ENCODE measurements at places on chromosomes 16 and 17.

- DNase-seq = no peak
Measured at GRCh38 chr16:22217890-22218730, 12.0 kb downstream of the EEF2K start.

- no peak for DNase-seq
Measured at GRCh38 chr16:26189536-26189935, 497.8 kb downstream of the HS3ST4 start.

- no peak for DNase-seq
Measured at GRCh38 chr16:4801051-4801961, 1.1 kb downstream of the ROGDI start.

DNA sequence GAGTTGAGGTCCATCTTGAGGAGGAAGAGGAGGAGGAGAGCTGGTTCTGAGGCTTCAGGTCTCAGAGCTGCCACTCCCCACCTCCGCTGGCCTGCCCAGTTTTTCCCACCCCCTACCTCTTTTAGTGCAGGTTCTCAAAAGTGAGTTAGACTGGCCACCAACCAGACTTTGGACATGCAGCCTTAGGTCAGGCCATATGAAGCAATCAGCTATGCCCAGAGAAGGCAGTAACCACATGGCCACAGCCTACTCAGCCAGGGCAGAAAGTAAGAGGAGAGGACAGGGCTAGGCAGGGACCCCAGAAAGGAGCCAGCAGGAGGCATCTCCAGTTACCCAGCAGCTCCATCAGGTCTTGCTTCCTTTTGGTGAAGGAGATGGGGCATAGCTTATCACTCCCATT lies 9.0 kb downstream of the MYO15A start:
- DNase-seq = no peak

DNA sequence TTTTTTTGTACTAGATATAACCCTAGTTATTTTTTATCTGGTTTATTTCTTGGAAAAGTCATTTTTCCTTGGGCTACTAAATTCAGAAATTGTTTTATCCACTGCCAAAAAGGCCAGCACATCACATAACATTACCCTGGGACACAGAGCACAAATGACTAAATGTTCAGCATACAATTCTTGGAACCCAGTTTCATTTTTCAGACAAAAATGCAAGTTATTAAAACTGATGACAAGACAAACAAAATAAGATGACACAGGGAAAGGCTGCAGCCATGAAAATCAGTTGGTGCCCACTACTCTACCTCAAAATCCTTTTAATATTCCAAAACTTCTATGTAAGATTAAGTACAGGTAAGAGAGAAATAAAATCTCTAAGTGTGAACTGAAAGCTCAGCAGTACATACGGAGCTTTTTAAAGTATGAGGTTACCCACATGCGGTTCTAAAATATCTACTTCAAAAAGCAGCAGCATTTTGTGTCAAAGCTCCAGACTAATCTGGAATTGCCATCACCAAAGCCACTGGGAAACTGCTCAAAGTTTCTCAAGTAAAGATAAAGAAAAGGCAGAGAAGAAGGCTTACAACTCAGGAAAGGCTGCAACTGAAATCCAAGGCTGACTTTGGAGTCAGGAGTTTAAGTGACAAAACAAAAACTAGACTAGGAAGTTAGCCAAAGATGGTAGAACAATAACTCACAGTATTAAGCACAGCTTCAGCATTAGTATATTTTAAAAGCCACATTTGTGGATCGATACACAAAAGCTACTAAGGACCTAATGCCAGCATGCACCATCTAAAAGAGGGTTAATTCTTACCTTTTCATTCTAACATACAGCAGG lies 41.4 kb downstream of the AP1G1 start:
- DNase-seq = no peak

- no peak for DNase-seq
Measured at GRCh38 chr16:24145927-24146326, 110.2 kb upstream of the CACNG3 start.

DNA sequence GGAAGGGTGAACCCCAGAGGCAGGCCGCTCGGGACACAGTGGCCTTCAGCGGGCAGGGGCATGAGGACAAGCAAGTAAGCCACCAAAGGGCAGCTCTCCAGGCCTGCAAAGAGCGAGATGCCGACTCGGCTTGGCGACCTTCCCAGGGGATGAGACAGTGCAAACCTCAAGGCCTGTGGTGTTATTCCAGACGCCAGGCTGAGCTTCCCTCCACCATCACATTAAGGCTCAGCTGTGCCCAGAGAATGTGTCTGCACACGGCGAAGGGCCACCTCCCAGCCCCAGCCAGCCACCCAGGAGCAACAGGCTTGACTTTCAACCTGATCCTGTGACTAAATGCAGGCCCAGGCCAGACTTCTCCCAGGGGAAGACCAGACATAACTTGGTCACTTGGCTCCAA lies 251.4 kb downstream of the SOX9 start:
- no peak for DNase-seq

GRCh38 chr16:89161763-89162713 lies 9.5 kb upstream of the CDH15 start:
- no peak for DNase-seq

DNA sequence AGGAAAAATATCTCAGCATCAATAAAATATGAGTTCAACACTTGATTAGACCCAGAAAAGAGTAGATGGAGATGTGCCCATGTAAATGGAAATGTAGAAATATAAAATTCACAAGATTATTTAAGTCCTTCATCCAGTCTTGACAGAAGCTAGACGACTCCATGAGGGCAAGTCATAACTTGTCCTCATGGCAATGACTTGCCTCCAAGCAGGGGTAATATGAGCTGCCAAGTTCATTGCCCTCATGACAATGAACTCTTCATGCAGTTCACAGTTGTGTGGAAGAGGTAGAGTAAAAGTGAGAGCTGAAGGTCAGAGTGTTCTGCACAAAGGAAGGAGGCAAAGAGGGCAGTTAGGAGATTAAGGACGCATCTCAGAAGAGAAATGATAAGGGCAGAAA lies 22.3 kb downstream of the CDH11 start:
- DNase-seq = no peak

DNA sequence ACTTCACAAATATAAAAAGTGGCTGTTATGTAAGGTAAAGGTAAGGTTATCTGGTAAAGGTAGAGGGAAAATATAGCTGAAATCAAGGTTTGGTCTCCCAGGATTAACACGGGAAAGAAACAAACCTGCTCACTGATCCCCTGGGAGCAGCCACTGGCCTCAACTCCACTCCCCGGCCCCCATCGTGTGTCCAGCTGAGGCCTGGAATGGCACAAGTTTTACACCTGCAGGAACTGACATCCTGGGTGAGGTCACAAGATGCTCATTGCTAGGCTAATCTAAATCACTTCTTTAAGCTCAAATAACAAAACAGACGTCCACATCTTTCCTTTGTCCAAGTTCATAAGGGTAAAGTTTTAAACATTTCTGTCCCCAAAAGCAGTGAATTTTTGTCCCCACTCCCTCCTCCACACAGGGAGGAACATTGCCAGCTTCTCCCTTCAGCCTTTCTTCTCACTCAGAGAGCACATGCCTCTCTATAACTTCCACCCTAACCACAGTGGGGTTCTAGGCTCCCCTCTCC lies 46.3 kb downstream of the ERN1 start:
- DNase-seq = no peak

DNA sequence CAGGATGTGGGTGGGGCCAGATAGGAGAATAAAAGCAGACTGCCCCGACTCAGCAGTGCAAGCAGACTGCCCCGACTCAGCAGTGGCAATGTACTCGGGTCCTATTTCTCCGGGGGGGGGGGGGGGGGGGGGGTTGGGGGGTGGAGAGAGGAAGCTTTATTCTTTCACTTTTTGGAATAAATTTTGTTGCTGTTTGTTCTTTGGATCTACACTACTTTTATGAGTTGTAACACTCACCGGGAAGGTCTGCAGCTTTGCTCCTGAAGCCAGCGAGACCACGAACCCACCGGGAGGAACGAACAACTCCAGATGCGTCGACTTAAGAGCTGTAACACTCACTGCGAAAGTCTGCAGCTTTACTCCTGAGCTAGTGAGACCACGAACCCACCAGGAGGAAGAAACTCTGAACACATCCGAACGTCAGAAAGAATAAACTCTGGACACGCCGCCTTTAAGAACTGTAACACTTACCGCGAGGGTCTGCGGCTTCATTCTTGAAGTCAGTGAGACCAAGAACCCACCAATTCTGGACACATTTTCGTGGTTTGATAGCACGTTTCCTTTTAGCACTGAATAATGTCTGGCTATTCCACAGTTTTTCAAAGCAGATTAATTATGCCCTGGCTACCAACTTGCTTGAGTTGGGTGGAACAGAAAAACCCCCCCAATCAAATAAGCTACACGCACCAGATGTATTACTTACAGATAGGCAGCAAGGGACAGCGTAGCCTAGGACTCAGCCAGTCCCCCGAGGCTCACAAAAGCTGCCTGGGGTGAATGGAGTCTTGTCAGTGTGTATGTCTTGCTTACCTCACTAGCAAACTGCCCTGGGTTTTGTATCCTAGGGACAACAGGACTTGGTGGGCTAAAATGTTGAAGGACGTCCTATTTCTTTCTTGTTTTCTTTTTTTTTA lies 11.9 kb downstream of the FZD2 start:
- DNase-seq = no peak

- no peak for DNase-seq
Measured at GRCh38 chr17:404703-405102, 52.1 kb upstream of the RPH3AL start.

DNA sequence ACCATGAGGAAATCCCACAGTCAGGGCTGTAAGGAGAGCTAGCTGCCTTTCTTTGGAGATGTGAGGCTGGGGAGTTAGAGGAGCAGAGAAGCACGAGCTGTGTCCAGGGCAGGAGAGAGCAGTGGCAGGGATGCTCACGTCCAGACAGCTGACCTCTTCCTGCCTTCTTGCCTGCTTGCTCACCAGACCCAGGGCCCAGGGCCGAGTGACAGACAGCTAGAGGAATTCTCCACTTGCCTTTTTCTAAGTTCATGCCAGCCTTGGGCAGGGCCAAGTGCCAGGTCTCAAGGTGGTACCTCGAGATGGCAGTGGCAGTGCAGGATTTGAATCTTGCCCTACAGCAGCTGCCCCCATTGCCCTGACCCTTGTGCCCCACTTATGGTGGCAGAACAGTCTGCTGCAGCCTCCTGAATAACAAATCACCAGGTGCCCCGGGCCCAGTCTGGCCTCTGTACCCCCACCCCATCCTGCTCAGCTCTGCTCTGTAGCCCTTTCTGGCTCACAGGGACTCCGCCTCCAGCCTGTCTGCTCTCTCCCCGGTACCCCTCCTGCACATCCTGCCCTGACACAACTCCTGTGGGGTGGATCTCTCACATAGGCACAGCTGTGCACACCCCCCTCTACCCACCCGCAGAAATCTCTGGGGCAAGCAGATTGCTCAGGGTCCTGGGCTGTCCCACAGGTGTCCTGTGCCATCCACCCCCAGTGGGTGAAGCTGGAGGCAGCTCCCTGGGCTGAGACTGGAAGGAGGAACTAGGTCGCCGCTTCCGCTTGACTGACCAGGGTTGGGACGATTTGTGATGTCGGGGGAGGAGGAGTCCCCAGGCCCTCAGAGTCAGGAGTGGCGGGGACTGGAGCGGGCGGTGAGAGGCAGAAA lies 25.9 kb downstream of the GRIN2C start:
- no peak for DNase-seq

- DNase-seq = no peak
Measured at GRCh38 chr17:66752411-66752810, 82.5 kb upstream of the CACNG5 start.

DNA sequence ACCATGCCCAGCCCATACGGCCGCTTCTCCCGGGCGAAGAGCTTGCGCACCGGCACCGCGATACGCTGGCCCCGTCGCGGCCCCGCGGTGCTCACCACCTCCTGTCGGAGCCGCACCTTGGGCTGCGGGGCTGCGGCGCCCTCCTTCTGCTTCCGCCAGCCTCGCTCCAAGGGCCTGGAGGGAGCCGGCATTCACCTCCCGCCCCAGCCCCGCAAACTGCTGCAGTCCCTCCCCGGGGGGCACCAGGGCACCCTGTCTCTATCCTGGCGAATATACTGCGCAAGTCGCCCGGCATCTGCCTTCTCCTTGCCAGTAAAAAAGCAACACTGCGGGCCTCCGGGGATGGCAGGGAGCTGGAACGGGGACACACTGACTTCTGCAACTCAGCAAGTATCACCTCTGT lies 8.3 kb downstream of the SNRNP25 start:
- no peak for DNase-seq

- no peak for DNase-seq
Measured at GRCh38 chr16:2426941-2427361, 2.3 kb upstream of the CCNF start.

DNA sequence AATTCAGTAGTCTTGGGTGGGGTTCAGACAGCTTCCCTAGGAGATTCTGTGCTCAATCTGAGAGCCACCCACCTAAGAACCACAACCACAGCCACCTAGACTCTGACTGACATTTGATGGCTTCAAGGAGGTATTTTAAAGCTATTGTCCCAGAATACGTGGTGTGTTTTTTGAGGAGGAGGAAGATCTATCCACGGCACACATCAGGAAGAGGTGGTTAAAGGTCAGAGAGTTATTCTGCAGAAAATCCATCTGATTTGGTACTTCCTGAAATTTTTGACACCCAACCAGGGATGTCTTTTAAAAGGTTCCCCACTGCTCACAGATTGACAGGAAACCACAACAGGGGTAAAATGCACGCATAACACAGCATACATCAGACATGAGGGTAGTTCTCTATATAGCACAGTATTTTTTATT lies 25.1 kb downstream of the SMARCE1 start:
- DNase-seq = no peak

GRCh38 chr17:10127819-10128425 lies 70.5 kb downstream of the GAS7 start:
- DNase-seq = no peak

DNA sequence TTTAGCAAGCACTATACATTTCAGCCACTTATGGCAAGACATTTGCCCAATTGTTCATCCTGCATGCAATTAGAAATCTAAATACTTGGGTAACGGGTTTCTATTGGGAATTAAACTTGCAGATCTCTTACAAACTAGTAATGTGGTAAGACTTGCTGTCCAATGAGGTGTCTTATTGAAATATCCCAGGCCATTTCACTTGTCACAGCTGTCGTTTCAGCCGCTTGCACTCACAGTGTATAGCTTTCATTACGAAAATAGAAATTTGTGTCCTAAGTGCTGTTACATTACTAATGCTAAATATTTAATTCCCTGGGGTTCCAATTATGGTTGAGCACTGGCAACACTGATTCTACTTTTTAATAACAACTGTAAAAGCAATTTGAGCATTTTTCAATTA lies 40.3 kb upstream of the IRX5 start:
- no peak for DNase-seq

DNA sequence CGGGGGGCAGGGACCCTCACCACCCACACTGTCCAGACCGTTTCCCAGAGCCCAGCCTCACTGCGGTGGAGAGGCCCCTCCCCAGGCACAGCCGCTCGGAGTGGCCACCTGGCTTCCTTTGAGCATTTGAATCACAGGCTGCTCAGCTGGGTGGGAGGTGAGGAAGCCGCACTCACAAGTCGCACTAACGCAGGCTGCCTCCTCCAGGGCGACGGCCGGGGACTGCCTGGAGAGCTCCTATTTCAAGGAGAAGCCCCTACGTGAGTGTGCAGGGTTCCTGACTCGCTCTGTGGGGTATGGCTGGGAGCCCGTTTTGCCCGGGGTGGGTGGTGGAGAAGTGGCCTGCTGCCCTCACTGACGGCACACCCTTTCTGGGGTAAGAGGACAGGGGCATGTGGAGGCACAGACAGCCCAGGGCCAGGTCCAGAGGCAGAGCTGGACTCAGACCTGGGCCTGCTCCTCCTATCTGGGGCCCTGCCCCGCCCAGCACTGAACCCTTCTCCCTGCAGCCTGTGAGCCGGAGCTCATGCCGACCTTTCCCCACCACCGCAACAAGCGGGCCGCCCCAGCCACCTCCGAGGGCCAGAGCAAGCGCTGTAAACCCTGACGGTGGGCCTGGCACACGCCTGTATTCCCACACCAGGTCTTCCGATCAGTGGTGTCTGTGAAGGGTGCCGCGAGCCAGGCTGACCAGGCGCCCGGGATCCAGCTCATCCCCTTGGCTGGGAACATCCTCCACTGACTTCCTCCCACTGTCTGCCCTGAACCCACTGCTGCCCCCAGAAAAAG lies 6.2 kb downstream of the SPATA2L start:
- DNase-seq = no peak

Measured in omental fat pad (tissue), 4 donors.